Spinal cord (tissue), 10 donors: ENCODE measurements at places on chromosomes 5 and 9. TPM values are rescaled to one million over a fixed set of nuclear protein-coding genes. Genes with fewer than 3 reads are reported as not detected.

- DNase-seq: no peak
Observed at GRCh38 chr5:8391911-8392310, 523.0 kb downstream of the MTRR start.

- no peak for DNase-seq
Observed at GRCh38 chr5:179839328-179840256, 18.9 kb downstream of the SQSTM1 start.

GRCh38 chr5:5421149-5421960, 1.1 kb upstream of the ICE1 start:
- no peak for DNase-seq

DNA sequence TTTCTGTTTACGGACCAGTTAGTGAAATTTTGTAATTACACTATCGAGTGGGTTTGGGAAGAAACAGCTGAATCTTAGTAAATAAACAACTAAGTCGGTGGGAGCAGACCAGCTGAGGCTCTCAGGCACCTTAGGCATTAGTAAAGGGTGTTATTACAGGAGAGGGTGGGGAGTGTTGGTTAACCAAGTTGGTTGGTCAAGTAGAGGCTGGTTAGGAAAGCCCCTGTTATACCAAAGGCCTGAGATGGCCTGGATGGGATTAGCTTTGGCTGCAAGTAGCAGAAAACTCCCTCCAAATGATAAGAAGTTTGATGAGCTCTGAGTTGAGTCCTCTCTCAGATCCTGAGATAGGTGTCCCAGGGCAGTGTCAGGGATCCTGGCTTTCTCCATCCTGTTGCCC, 81.3 kb downstream of the PPARGC1B start:
- no peak for DNase-seq

GRCh38 chr5:132086277-132086794, 12.7 kb downstream of the CSF2 start:
- no peak for DNase-seq

DNA sequence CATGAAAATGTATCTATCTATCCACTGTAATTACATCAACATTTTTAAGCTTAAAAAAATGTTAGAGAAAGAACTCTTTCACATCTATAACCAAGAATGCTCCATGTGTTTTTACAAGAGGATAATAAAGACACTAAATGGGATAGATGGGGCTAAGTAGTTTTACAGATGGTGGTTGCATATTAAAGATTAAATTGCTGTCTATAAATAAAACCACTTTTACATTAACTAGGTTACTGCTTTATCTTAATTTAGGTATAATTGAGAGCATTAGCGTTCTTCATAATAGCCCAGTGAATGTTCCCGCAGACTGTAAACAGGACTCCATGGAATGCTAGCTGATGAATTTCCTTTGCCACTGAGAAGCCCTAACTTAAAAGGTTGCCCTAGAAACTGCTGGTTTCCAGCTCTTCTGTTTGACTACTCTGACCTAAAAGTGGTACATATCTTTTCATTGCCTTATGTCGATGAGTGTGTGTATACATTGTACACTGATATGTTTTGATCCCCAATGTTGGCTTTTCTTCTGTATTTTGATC, 117.9 kb downstream of the SGCD start:
- DNase-seq: no peak

DNA sequence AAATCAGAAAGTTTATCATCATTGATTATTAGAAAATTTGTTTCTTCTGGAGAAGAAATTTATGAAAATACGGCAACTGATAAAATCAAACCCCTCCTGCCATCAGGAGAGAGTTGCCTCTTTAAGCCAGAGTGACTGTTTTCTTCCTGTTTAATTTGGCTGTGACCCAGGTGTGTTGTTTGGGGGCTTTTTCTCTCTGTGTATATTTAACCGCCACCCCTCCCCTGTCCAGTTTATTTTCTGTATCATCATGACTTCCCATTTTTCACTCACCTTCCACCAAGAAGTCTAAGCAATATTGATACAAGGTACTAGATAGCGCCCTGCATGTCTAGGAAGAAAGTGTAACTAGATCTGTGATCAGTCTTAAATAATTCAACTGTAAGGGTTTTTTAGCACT, 50.1 kb downstream of the FAM78A start:
- no peak for DNase-seq

GRCh38 chr5:17305964-17306725, 88.7 kb downstream of the BASP1 start:
- no peak for DNase-seq

GRCh38 chr5:178318893-178319292, 86.3 kb upstream of the PHYKPL start:
- DNase-seq: no peak

DNA sequence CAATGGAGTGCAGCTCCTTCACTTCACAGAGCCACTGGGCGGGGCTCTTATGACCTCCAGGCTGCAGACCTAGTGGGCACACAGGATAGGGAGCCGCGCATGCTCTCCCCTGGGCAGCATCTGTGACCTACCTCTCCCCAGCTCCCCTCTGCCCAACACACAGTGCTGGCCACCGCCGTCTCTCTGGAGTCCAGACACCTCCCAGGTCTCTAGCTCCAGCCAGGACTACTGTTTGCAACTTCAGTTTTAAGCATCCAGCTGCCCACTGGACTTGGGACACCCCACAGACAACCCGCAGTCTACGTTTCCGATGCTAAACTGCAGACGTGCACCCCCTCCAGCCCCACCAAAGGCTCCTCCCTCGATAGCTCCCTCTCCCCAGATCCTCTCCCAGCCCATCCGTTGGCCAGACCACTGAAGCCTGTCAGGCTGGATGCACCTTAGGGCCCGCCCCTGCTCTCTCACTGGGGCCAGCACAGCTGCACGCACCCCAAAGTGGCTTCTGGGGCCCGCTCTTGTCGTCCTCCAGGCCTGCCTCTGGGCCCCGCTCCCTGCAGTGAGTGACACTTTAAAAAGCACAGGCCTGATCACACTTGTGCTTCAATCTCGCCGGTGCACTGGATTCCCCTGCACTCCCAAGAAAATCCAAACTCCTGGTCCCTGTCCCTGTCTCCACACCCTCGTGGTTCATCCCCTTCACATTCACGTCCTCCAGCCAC, 11.3 kb downstream of the FLT4 start:
- DNase-seq: no peak

GRCh38 chr5:153630546-153630945, 140.1 kb downstream of the GRIA1 start:
- DNase-seq: no peak

- DNase-seq: no peak
Observed at GRCh38 chr5:145378226-145378625, 456.9 kb downstream of the PRELID2 start.

- DNase-seq: no peak
Observed at GRCh38 chr5:157770665-157771064, 27.2 kb downstream of the LSM11 start.

- peak; percentile 71 for DNase-seq
Observed at GRCh38 chr5:81288021-81288433, 13.4 kb upstream of the ZCCHC9 start.

- no peak for DNase-seq
Observed at GRCh38 chr5:33143405-33144123, 297.2 kb upstream of the TARS1 start.

GRCh38 chr9:87950765-87951488, 23.4 kb downstream of the CDK20 start:
- DNase-seq: no peak

DNA sequence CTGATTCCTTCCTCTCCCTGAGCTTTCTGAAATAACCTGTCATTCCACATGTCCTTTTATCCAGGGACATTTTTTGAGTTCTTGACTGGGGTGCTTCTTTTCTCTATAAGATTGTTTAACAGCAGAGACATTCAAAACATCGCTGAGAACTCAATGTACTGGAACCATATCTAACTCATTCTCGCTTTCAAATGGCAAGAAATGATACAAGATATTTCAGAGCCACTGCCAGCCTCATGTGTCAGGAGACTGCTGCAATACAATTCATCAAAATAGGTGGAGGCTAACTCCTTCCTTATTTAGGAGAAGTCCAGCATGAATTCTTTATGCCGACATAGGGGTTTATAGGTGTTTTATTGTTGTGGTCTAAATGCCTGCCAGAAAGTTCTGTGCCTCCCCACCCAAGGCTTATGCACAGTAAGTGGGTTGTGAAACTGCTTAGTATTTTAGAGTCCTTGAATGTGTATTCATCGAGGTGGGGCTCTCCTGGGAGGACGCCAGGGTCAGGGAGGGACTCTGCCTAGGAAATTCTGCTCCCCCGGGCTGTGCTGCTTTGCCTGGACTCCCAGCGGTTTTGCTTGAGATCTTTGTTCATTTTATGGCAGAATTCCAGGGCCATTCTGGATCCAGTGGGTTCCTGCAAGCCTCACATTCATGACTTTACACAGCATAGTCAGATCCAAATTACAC, 53.9 kb downstream of the ZNF474 start:
- peak; percentile 67 for DNase-seq

GRCh38 chr5:176501333-176501732, 35.9 kb downstream of the RNF44 start:
- DNase-seq: no peak

DNA sequence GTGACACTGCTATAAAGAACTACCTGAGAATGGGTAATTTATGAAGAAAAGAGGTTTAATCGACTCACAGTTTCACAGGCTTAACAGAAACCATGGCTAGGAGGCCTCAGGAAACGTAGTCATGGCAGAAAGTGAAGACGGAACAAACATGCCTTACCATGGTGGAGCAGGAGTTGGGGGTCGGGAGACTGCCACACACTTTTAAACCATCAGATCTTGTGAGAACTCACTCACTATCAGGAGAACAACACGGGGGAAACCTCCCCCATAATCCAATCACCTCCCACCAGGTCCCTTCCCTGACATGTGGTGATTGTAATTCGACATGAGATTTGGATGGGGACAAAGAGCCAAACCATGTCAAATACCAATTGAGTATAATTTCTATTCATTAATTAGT, 2392.6 kb upstream of the C9orf72 start:
- DNase-seq: no peak

- DNase-seq: no peak
Observed at GRCh38 chr9:115005322-115005721, 74.9 kb upstream of the TNFSF8 start.

GRCh38 chr9:78507037-78507436, 210.1 kb downstream of the PSAT1 start:
- peak; percentile 11 for DNase-seq

GRCh38 chr5:111236995-111237394, 12.8 kb downstream of the CAMK4 start:
- no peak for DNase-seq

DNA sequence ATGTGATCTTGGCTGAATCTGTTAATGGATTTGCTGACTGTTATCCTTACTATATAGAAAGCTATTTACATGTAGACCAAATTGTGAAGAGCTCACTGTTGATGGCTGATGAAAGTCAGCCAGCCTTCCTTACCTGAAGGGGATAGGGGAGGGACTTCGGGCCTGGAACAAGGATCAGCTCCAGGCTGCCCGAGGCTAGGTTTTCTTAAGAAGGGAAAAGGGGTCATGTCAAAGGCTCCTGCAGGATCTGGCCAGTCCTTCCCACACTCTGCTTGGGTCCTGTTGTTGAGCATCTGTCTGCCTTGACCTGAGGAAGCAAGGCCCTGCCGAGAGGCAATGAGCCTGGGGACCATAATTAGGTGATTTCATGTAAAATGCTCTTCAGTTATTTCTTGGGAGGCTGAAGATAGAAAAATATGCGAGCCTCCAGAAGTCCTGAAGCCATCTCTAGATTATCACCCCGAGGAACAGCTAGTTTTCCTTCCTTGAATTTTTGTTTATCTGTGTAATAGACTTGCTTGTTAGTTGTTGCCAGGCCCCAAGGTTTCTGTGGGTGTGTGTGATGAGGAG, 261.4 kb downstream of the PDZD2 start:
- no peak for DNase-seq

DNA sequence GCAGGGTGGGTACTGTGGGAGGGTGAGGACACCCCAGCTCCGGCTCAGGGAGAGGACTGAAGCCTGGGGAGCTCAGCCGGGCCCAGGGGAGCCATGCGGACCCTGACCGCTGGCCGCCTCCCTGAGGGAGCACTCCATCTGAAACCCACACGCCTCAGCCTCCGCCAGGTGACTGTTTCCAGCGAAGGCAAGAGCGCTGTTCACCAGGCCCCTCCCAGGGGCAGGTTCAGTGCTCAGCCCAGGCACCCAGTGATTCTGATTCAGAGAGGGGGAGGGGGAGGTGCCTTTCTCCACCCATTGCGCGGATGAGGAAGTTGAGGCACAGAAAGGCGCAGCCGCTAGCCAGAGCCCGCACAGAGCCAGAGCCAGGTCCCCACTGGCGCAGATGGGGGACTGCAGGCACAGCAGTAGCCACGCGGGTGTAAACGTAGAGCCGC, 27.0 kb downstream of the ADGRD2 start:
- no peak for DNase-seq

DNA sequence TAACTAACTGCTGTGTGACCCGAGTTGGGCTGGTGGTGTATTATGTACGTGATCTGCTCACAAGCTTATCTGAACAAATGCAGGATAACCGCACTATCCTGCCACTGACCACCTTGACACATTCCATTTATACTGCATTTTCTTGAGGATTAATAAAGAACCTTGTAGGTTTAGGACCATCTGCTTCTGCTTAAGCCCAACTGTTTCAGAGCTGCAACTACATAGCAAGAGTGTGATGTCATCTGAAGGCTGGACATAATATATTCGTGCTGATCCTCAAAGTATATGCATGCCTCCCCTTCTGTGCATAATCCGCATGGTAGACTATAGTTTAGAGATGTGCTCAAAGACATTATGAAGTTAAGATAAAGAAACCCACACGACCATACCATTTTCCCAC, 435.9 kb downstream of the BNC2 start:
- DNase-seq: no peak

- DNase-seq: no peak
Observed at GRCh38 chr9:6959270-6960000, 201.7 kb downstream of the KDM4C start.

GRCh38 chr5:172167895-172168294, 20.1 kb downstream of the STK10 start:
- DNase-seq: no peak

DNA sequence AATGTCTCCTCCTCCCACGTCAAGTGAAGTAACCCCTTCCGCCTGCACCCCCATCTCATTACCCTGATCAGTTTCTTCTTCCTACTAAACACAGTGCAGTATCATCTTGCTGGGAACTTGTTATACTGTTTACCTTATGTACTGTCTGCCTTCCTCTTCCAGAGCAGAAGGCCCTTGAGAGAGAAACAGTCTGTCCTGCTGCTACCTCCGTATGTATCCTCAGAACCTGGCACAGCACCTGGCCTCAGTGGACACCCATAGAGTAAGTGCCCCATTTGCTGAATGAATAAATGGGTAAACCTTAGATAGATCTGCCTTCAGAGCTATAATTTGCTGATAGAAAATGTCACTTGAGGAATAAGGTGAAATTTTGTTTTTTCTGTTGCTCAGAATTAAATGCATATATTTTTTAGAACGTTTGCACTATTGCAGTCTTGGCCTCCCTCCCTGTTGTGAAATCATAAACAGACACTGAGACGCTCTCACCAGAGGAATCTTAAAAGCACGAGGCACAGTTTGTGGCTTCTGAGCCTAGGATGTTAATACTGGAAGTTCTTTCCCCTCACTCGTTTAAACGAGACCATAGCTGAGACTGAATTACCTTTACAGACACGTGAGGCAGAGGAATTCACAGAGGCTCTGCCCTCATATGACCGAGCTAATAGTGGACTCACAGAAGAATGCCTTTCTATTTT, 223.1 kb upstream of the DAP start:
- DNase-seq: no peak

GRCh38 chr9:136386018-136386417, 12.5 kb upstream of the CARD9 start:
- no peak for DNase-seq

Gene GPR150
- total RNA-seq: 0.50 TPM

Gene TMEM252
- total RNA-seq: not detected

Gene CD14
- total RNA-seq: 42.4 TPM

Gene FOXD4
- 0.66 TPM for total RNA-seq

Gene MARCOL
- total RNA-seq: not detected

Gene PCDHGC5
- total RNA-seq: 5.9 TPM

Gene ARHGEF39
- total RNA-seq: 0.79 TPM
